ENCODE measurements at places on chromosomes 11 and 22.

DNA sequence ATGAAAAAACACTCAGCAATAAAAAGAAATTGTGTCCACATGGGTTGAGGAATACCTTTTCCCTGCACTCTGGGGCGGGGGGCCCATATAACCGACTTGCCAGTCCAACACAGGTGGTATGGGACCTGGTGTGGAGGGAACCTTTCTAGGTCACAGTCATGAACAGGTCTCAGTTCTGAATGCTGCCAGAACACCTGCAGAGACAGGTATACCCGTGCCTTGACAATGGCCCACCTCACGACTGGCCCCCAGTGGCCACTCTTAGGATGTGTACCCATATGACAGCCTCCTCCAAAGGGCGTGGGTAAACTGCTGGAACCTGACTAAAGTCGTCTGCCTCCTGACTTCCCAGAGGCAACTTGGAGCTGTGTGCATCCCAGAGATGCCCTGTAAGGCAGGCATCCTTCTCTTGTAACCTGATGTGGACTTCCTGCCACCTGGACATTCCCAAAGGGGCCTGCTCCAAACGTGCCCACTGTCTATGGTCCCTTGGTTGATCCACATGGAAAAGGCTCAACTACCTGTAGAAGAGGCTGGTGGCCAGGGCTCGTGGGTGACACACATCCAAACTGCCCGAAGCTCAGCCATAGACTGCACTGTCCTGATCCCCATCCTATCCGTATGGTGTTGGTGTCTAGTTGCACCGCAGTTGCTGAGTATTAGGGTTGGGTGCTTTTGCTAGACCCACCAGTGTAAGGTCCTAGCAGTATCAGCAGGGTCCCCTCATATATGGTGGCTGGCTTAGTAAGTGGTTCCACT, 859.3 kb downstream of the BRD1 start:
- no peak for DNase-seq

GRCh38 chr11:64687204-64687603, 35.8 kb downstream of the NRXN2 start:
- no peak for DNase-seq

GRCh38 chr11:66126808-66127555, 56.9 kb downstream of the PACS1 start:
- peak; percentile 82 for DNase-seq

GRCh38 chr11:117273550-117274289, 17.4 kb upstream of the BACE1-AS start:
- peak; percentile 75 for DNase-seq

DNA sequence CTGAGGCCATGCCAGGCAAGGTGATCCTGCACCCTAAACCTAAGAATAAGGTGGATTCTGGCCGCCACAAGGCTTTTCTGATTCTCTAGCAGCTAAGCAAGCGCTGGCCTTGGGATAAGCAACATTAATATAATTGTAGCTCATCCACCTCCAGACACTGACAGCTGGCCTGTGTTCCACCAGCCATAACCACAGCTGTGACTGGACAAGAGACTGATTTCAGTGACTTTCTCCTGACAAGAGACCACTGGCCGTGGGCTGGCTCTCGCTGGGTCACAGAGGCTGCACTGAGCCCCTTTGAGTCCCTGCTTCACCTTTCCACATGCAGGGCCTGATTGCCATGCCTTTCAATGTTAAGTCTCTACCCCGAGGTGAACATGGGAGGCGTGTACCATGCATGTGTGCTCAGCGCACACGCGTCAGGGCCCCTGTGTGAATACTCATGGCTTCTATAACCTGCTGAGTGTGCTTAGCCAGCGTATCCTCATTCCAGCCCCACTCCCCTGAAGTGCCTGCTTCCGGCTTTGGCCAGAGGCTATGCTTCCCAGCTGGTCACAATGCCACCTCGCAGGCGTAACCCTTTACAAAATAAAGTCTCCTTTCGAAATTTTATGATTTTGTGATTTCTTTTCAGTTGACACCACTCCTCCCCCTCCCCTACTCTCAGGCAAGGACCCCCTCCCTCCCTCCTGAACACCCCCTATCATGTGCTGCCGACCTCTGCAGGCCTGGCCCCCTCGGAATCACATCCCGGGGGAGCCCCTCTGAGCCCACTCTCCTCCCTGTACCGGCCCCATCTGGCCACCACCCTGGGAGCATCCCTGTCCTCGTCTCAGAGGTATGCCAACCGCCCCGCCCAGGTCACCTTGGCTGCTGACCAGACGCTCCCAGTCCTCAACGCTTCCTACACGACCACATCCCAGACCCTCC, 128.1 kb downstream of the CTTN start:
- no peak for DNase-seq

- no peak for DNase-seq
These were observed 168.6 kb downstream of the FAT3 start for GRCh38 chr11:92393218-92393617.
